ENCODE measurements at places on chromosomes 2 and 18. TPM values are rescaled to one million over a fixed set of nuclear protein-coding genes. Genes with fewer than 3 reads are reported as not detected.
A peak's percentile ranks its signal among the peaks of the same experiment; 100 is the strongest.

GRCh38 chr2:47078541-47079482 lies 76.3 kb downstream of the STPG4 start:
- DNase-seq, result no peak
- peak overlapping the region; percentile 79 for H3K27ac ChIP-seq
- no peak overlapping the region for H3K4me3 ChIP-seq
- peaks cover 12% of the 10 kb centered on the region for H3K36me3 ChIP-seq
- H3K27me3 ChIP-seq, result no peaks in the 10 kb centered on the region

The UCN gene
- total RNA-seq, result 4.0 TPM

- H3K4me3 ChIP-seq, result no peak overlapping the region
- no peaks in the 10 kb centered on the region for H3K36me3 ChIP-seq
- no peaks in the 10 kb centered on the region for H3K4me1 ChIP-seq
- no peaks in the 10 kb centered on the region for H3K27me3 ChIP-seq
These were observed 211.1 kb downstream of the DSEL start for GRCh38 chr18:67305466-67305865.

GRCh38 chr2:114550364-114550763 lies 107.9 kb downstream of the DPP10 start:
- no peak overlapping the region for H3K4me3 ChIP-seq
- no peak overlapping the region for H3K27ac ChIP-seq
- no peaks in the 10 kb centered on the region for H3K4me1 ChIP-seq
- no peaks in the 10 kb centered on the region for H3K36me3 ChIP-seq
- no peak for DNase-seq
- H3K27me3 ChIP-seq, result no peaks in the 10 kb centered on the region

The TGFA gene
- 8.2 TPM for total RNA-seq

The SATB2 gene
- 5.0 TPM for total RNA-seq

DNA sequence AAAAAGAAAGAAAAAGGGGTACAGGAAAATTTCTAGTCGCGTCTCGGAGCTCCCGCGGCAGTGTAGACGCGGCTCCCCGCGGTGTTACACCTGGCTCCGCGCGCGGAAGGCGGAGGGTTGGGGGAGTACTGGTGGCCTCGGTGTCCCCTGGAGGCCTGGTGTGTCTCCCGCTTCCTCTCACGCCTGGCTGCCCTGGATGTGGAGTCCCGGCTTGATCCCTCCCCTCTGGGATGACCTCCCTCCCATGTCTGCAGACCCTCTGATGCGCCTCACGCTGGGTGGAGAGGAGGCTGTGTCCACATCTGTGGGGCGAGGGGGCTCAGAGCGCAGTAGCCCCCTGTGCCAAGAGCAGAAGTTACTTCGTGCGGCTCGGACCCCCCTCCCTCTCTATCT lies 1.2 kb downstream of the KIF5C start:
- peak overlapping the region; percentile 53 for H3K4me3 ChIP-seq
- H3K4me1 ChIP-seq, result peaks cover 24% of the 10 kb centered on the region
- no peak for DNase-seq

DNA sequence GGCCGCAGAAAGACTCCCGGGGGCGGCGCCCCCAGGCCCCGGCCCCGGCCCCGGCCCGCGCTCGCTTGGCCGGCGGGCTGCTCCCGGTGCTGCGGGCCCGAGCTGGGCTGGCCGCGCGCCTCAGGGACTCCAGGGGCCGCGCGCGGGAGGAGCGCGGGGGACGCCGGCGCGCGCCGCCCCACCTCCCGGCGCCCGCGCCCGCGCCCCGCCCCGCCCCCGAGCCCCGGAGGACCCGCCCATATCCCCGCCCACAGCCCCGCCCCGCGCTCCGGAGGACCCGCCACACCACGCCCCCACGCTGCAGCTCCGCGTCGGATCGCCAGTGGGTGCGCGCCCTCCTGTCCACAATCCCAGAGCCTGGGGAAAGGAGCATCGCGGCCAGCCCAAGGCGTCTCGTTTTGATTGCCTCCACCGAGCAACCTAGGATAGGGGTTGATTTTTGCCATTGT lies at the start of gene PARD6G:
TSS of gene PARD6G (minus strand) at position 122 of the 449 bp plus-strand sequence. CDS start 166 bp downstream, outside the sequence.
- no peak within 1 kb of the TSS for H3K27ac ChIP-seq
- H3K27me3 ChIP-seq, result peaks cover 9% of the 10 kb centered on the region
- H3K4me1 ChIP-seq, result peaks cover 12% of the 10 kb centered on the region
- H3K4me3 ChIP-seq, result peak within 1 kb of the TSS; percentile 74
- H3K36me3 ChIP-seq, result no peaks in the 10 kb centered on the region

The G6PC2 gene
- not detected for total RNA-seq

The CGREF1 gene
- total RNA-seq, result 0.74 TPM

The PSMA8 gene
- not detected for total RNA-seq

- H3K4me1 ChIP-seq, result peaks cover 50% of the 10 kb centered on the region
- no peaks in the 10 kb centered on the region for H3K27me3 ChIP-seq
- H3K4me3 ChIP-seq, result peak overlapping the region; percentile 89
- no peaks in the 10 kb centered on the region for H3K36me3 ChIP-seq
These were observed 543 bp downstream of the HADHB start for GRCh38 chr2:26245231-26245732.

- H3K4me1 ChIP-seq, result no peaks in the 10 kb centered on the region
- H3K36me3 ChIP-seq, result no peaks in the 10 kb centered on the region
- H3K27me3 ChIP-seq, result no peaks in the 10 kb centered on the region
These were observed 152.2 kb downstream of the MTX2 start for GRCh38 chr2:176421297-176422050.

GRCh38 chr18:37565977-37566478 lies 430 bp upstream of the CELF4 start:
- H3K4me3 ChIP-seq, result peak overlapping the region; percentile 61
- no peak overlapping the region for H3K27ac ChIP-seq
- no peaks in the 10 kb centered on the region for H3K36me3 ChIP-seq
- peaks cover 78% of the 10 kb centered on the region for H3K27me3 ChIP-seq

GRCh38 chr2:75932996-75933395 lies 222.3 kb upstream of the GCFC2 start:
- H3K4me3 ChIP-seq, result no peak overlapping the region
- no peak overlapping the region for H3K27ac ChIP-seq
- no peak for DNase-seq
- no peaks in the 10 kb centered on the region for H3K36me3 ChIP-seq
- H3K4me1 ChIP-seq, result no peaks in the 10 kb centered on the region
- no peaks in the 10 kb centered on the region for H3K27me3 ChIP-seq

DNA sequence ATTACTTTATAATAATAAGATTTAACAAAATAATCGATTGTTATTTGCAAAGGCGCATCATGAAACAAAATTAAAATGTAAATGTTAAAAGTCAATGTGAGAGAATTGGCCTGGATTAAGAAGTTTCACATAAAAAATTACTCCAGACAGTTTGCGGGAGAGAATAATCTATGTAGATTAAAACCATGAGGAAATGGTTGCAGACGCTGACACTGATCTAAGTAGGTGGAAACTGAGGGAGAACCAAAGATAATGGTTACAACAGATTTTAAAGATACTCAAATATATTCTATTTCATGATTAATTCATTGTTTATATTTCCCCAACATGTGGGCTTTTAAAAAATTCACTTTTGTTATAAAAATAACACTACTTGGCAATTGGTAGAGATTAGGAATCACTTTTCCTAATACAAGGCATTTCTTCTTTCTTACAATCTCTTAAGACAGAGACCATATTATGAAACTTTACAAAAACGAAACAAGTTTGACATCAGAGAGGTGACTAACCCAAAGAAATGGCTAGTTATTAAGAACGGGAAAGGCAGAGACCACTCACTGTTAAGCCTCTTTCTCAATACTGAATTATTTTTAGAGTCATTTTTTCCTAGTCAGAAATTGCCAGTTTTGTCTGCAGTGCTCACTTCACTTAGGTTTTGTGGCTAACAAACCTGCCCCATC lies 1.6 kb downstream of the KANSL1L start:
- DNase-seq, result no peak
- H3K4me3 ChIP-seq, result peak overlapping the region; percentile 82
- H3K27me3 ChIP-seq, result no peaks in the 10 kb centered on the region
- peak overlapping the region; percentile 98 for H3K27ac ChIP-seq
- no peaks in the 10 kb centered on the region for H3K36me3 ChIP-seq
- H3K4me1 ChIP-seq, result peaks cover 48% of the 10 kb centered on the region

DNA sequence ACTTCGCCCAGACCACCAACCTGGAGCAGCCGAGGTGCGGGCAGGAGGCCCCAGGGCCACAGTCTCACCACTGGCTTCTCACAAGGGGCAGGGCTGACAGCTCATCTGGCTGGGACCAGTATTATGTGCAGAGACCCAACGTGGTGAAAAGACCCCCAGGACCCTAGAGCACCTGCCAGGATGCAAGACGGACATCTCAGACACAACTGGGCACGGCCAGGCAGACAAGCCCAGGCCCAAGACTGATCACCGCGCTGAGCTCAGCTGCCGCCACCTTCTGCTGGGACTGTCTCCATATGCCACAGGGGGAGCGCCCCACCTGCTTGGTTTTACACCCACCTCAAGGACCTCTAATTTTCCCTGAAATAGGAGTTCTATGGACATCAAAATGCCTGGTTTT lies 23.2 kb downstream of the HDAC4 start:
- H3K27ac ChIP-seq, result no peak overlapping the region
- H3K4me1 ChIP-seq, result peaks cover 19% of the 10 kb centered on the region
- peaks cover 14% of the 10 kb centered on the region for H3K36me3 ChIP-seq
- no peak overlapping the region for H3K4me3 ChIP-seq
- no peaks in the 10 kb centered on the region for H3K27me3 ChIP-seq

DNA sequence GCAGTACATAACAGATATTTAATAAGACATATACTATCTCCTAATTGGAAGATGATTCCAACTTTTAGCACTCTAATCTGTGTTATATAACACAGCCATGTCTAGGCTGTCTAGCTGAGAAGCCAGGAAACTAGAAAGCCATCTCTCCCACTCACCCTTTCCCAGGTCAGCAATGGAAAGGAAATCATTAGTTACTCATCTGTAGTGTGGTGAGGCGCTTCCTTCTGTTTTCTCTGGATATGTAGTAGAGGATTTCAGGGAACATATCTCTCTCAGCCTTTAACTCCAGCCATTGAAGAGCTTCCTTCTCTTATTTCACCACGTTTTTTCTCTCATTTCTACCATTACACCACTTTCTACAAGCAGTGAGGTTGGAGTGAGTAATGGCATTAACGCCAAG lies 19.4 kb downstream of the RBBP8 start:
- DNase-seq, result no peak
- no peak overlapping the region for H3K27ac ChIP-seq
- no peaks in the 10 kb centered on the region for H3K27me3 ChIP-seq

DNA sequence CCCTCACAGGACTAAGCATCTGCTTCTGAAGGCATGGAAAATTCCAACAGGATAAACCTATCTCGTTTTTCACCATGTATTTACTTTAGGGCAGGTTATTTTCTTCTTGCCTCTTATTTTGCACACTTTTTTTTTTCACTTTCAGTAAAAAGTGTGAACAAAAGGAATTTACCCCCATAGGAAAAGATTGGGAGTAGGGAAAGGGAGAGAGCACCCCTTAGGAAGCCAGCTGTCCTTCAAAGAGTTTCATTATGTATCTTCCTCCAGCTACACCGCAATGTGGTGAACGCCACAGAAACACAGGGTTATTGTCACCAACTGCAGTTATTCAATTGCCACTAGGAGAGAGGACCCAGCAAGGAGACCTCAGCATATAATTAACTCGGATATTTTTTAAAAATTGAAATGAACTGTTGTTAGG lies 286.2 kb upstream of the VRK2 start:
- DNase-seq, result no peak
- H3K27me3 ChIP-seq, result no peaks in the 10 kb centered on the region
- H3K27ac ChIP-seq, result no peak overlapping the region
- H3K36me3 ChIP-seq, result no peaks in the 10 kb centered on the region

GRCh38 chr18:68233018-68233417 lies 481.9 kb downstream of the TMX3 start:
- no peak for DNase-seq
- no peaks in the 10 kb centered on the region for H3K4me1 ChIP-seq
- no peaks in the 10 kb centered on the region for H3K27me3 ChIP-seq
- no peaks in the 10 kb centered on the region for H3K36me3 ChIP-seq
- H3K27ac ChIP-seq, result no peak overlapping the region

The IL36RN gene
- not detected for total RNA-seq

The RFX8 gene
- total RNA-seq, result not detected

DNA sequence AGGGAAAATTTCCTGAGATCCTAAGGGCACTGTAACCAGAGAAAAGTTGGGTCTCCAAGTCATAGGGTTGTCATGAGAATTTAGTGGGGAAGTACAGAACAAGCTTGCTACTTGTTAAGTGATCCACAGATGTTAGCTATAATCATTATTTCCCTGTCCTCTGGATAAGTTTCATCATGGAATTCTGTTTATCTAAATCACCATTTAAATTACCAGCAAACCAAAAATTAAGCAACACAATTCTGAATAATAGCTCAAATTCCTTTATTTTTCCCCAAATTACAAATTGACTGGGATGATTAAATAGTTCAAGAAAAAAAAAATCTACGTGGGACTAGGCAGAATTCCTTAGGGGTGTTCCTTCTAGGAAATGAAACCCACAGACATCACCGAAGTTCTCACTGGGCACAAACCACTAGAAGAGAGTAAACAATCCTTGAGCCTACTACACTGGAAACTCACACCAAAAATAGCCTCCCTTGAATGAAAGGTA lies 159.5 kb downstream of the COL6A3 start:
- DNase-seq, result no peak
- peaks cover 18% of the 10 kb centered on the region for H3K4me1 ChIP-seq
- H3K4me3 ChIP-seq, result no peak overlapping the region
- H3K36me3 ChIP-seq, result no peaks in the 10 kb centered on the region
- H3K27ac ChIP-seq, result no peak overlapping the region

- H3K27ac ChIP-seq, result peak overlapping the region; percentile 95
- H3K27me3 ChIP-seq, result no peaks in the 10 kb centered on the region
- peaks cover 39% of the 10 kb centered on the region for H3K4me1 ChIP-seq
- H3K36me3 ChIP-seq, result peaks cover 60% of the 10 kb centered on the region
- DNase-seq, result peak; percentile 82
- peak overlapping the region; percentile 69 for H3K4me3 ChIP-seq
These were observed 494 bp downstream of the ANKZF1 start for GRCh38 chr2:219230059-219230540.

DNA sequence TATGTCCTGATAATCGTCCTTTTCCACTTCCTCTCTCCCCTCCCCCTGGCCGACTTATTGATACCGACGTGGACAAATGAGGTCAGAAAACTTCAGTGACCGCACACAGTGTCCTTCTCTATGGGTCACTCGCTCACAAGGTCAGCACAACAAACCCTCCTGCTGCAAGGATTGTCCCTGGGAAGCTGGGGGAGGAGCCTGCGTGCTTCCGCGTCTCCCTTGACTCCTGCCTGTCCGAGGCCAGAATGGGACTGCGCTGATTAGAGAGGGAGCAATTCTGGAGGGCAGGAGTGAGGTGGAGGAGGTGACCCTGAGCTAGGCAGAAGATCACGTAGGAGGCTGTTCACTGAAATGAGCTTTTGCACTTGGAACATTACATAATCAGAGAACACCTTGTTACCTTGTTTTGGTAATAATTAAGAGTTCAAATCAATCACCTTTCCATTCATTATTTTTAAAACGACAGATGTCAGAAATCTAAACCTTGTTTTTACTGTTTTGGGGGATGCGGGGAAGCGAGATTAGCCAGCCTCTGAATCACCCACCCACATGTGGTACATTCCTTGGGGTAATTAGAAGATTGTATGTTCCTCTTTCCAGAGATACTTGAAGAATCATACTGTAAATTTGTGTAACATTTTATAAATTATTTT lies 70.6 kb downstream of the CTAGE1 start:
- no peaks in the 10 kb centered on the region for H3K36me3 ChIP-seq
- peak overlapping the region; percentile 88 for H3K27ac ChIP-seq
- peaks cover 58% of the 10 kb centered on the region for H3K4me1 ChIP-seq
- H3K27me3 ChIP-seq, result peaks cover 8% of the 10 kb centered on the region
- peak overlapping the region; percentile 63 for H3K4me3 ChIP-seq

The CCDC178 gene
- not detected for total RNA-seq

GRCh38 chr2:177271981-177272666 lies 7.6 kb upstream of the NFE2L2 start:
- DNase-seq, result no peak
- H3K36me3 ChIP-seq, result no peaks in the 10 kb centered on the region
- no peak overlapping the region for H3K4me3 ChIP-seq
- peaks cover 1% of the 10 kb centered on the region for H3K4me1 ChIP-seq

- no peaks in the 10 kb centered on the region for H3K27me3 ChIP-seq
- no peaks in the 10 kb centered on the region for H3K4me1 ChIP-seq
- H3K36me3 ChIP-seq, result no peaks in the 10 kb centered on the region
These were observed 182.8 kb downstream of the ST6GAL2 start for GRCh38 chr2:106703161-106703560.

All from lower lobe of right lung (tissue), 2 donors.